ENCODE measurements at places on chromosomes 1 and 21.

DNA sequence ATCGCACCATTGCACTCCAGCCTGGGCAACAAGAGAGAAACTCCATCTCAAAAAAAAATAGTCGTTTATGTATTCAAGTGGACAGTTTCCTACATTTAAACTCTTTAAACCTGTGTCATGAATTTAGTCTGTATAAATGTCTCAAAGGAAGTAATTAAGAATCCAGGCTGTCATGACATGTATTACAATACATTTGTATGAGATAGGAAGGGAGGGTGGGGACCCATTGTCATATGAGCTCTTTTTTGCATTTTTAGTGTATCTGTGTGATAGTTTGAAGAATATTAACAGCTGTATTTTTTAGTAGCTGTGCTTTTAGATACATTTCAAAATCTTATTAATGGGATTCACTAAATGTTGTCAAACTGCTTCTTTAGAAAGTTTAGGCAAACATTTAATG is 20.0 kb downstream of the DONSON start:
- no peak for DNase-seq

- no peak for DNase-seq
These were observed 95.9 kb downstream of the LRIG2 start for GRCh38 chr1:113168946-113169345.

GRCh38 chr21:15018382-15018781 is 46.4 kb downstream of the NRIP1 start:
- DNase-seq = no peak

- DNase-seq = no peak
These were observed 127.3 kb downstream of the DSCAM start for GRCh38 chr21:40719615-40720014.

DNA sequence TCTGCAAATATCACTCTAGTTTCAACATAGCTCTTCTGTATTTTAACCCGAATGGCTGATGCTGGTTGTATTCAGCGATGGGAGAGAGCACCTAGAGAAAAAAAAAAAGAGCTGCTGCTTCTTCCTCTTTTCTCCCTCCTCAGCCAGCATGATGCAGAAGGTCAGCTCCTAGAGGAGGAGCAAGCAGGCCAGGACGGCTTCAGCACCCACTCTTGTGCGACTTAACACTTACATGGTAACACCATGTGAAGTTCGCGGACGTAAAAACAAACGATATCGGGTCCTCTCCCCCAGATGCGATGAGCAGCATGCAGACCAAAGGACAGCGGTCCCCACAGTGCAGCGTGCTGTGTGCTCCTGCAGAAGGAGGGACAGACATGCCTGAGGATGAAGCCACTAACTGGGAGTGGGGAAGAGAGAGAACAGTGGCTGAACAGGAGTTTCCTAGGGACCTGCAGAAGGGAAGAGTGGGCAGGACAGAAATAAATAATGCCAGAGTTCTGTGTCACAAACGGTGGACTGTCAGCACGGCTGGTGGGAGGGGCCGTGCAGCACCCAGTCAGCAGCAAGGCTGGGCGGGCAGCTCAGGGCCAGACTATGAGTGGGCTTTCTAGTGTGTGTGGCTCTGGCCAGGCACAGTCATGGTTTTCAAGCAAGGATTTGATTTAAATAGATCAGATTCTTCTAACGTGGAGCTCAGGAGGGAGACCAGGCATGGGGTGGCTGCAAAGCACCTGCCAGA is 11.4 kb upstream of the B3GALT5 start:
- no peak for DNase-seq

GRCh38 chr1:112169517-112169916 is 180.0 kb upstream of the KCND3 start:
- no peak for DNase-seq

DNA sequence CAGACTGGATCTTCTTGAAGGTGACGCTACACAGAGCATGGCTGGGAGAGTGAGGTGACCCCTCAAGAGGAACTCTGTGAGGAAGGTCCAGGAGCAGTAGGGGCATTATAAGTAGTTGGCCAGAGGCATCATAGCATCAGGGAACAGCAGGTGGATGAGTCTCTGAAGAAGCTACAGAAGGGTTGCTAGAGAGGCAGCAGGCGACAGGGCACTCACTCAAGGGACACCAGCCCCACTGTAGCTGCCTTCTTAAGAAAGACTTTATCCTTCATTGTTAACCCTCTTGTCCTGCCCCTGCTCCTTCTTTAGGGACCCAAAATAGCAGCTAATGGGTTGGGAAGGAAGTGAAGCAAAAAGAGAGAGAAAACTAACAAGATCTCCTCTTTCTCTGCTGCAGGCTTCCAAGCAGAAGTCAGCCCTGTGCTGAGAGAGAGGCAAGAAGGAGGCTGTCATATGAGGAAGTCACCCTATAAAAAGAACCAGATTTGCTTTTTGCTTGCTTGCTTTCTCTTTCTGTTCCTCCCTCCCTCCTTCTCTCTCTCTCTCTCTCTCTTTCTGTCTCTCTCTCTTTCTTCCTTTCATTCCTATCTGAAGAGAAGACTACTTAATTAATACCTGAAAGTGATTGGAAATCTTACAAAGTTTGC is 7.7 kb upstream of the CD5L start:
- no peak for DNase-seq

- no peak for DNase-seq
These were observed 113.0 kb upstream of the NR5A2 start for GRCh38 chr1:199914546-199914945.

GRCh38 chr1:110339407-110340206 is 430 bp downstream of the RBM15 start:
- peak; percentile 81 for DNase-seq

GRCh38 chr1:51063121-51063520 is 38.9 kb upstream of the C1orf185 start:
- no peak for DNase-seq

- DNase-seq = peak; percentile 74
These were observed 21.0 kb downstream of the SLC37A1 start for GRCh38 chr21:42534421-42535378.

- DNase-seq = no peak
These were observed 112.8 kb upstream of the USP25 start for GRCh38 chr21:15616864-15617574.

- DNase-seq = no peak
These were observed 41.6 kb upstream of the GUCA2A start for GRCh38 chr1:42206164-42206563.

- DNase-seq = peak; percentile 87
These were observed 7.2 kb upstream of the MMP23B start for GRCh38 chr1:1624443-1625403.

- no peak for DNase-seq
These were observed 18.1 kb downstream of the CFAP74 start for GRCh38 chr1:1985375-1986050.

- DNase-seq = no peak
These were observed 10.7 kb downstream of the RIPK4 start for GRCh38 chr21:41755934-41756773.

DNA sequence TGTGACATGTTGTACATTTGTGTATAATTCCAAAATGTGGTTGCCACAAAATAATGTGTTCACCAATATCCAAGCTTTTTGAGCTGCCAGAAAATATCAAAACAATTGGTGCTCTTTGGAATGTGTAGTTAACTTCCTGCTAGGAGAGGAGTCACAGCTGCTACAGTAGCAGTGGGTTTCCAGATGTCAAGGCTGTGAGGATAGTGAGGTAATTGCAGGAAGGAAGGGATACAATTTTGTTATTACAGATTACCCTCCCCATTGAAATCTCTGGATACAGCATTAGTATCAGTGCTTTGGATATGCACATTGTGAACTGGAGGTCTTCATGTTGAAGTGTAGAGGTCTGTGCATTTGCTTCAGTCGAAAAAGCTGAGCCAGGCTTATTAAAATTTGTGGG is 253.2 kb downstream of the PTPRC start:
- DNase-seq = no peak
